ENCODE measurements at places on chromosomes 4 and X. TPM values are rescaled to one million over a fixed set of nuclear protein-coding genes. Genes with fewer than 3 reads are reported as not detected.

NPY1R gene
- not detected for total RNA-seq

KLF8 gene
- not detected for total RNA-seq

FAM241A gene
- 0.69 TPM for total RNA-seq

DNA sequence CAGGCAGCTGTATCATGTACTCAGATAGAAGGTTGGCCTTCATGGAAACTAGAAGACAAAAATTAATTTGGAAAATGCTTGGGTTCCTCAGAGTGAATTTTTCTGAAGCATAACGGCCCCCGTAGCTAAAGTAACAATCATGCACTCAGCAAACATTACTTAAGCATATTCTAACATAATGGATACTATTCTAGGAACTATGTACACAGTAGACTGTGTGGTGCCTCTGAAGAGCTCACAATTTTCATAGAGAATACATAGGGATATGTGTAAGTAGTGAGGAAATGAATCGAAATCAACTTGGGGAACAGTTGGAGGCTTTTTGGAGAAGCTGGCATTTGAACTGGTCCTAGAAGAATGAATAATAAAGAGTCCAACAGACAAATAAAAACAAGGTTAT lies 1045.0 kb downstream of the GLUD2 start:
- DNase-seq = no peak
- no peaks in the 10 kb centered on the region for H3K36me3 ChIP-seq
- no peak overlapping the region for H3K4me3 ChIP-seq
- no peaks in the 10 kb centered on the region for H3K4me1 ChIP-seq
- no peak overlapping the region for H3K27ac ChIP-seq

- no peak overlapping the region for H3K27ac ChIP-seq
- no peak overlapping the region for H3K4me3 ChIP-seq
- no peaks in the 10 kb centered on the region for H3K4me1 ChIP-seq
Measured at GRCh38 chr4:119314356-119314755, 7.6 kb downstream of the FABP2 start.

- no peaks in the 10 kb centered on the region for H3K4me1 ChIP-seq
- H3K4me3 ChIP-seq = no peak overlapping the region
- no peak for DNase-seq
- no peaks in the 10 kb centered on the region for H3K36me3 ChIP-seq
- H3K27ac ChIP-seq = no peak overlapping the region
Measured at GRCh38 chrX:111759686-111760085, 78.7 kb downstream of the ALG13 start.

GRCh38 chr4:146949559-146949958 lies 3.9 kb upstream of the TTC29 start:
- no peak for DNase-seq
- H3K27ac ChIP-seq = no peak overlapping the region
- H3K4me1 ChIP-seq = peaks cover 7% of the 10 kb centered on the region
- H3K4me3 ChIP-seq = no peak overlapping the region
- no peaks in the 10 kb centered on the region for H3K36me3 ChIP-seq
- H3K27me3 ChIP-seq = no peaks in the 10 kb centered on the region

DNA sequence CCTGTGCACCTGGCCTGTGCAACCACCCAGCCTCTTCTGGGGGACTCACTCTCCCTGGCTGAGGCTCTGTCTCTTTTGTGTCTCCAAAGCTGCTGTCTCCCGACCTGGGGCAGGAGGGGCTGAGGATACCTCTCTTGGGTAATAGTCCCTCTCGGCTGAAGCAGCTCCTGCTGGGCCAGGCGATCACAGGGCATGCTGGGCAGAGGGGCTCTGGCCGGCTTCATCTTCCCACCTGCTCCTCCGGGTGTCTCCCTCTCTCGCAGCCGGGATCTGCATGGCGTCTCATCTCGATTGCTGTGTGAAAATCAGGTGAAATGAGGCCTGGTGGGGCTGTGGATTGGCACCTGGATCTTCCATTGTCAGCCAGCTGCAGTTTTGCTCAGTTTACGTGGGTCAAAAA lies 53.2 kb downstream of the MGST2 start:
- peaks cover 7% of the 10 kb centered on the region for H3K36me3 ChIP-seq
- no peak overlapping the region for H3K4me3 ChIP-seq
- no peaks in the 10 kb centered on the region for H3K27me3 ChIP-seq
- no peak for DNase-seq
- no peak overlapping the region for H3K27ac ChIP-seq
- H3K4me1 ChIP-seq = no peaks in the 10 kb centered on the region

DNA sequence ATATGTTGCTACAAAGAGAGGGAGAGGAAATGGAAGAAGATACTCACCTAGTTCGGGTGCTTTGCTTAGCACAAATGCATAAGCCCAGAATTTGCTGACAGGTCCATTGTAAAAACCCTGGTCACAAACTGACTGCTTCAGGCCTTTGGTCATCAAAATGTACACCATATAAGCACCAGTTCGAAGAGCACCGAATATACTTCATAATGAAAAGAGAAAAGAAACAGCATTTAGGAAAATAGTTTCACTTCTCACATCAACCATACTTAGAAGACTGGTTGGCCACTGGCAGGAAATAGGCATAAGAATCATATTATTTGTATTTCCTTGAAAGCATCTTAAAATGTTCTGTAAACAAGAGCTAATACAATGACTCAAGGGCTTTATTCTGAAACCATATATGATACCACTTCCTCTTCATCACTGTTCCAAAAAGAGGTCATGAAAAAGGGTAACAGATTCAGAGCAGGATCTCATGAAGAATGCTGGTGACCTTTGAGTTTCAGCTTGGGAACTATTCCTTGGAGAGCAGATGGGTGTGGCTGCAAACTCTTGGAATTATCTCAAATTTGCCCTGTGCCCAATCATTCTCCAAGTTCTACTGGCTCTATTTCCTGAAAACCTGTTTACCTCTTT lies 138.7 kb downstream of the ELOVL6 start:
- H3K36me3 ChIP-seq = no peaks in the 10 kb centered on the region
- H3K27ac ChIP-seq = no peak overlapping the region
- DNase-seq = no peak
- H3K4me3 ChIP-seq = no peak overlapping the region
- H3K27me3 ChIP-seq = no peaks in the 10 kb centered on the region

DNA sequence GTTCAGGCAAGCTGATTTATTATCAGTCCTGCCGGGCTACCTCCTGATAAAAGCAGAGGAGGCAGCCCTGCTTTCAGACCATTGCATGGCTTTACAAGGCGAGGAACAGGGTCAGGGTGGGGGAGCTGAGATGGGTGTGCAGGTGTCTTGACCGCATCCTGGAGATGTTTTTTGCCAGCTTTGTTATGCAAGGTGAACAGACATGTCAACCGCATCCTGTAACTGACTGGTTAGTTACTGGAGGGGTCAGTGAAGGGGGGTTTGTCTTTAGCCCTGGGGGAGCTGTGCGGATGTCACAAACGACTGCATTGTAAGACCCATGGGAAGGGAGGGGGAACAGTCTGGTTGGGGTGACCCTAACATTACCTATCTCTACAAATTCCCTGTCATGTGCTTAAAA lies 10.0 kb downstream of the ADAM29 start:
- H3K4me3 ChIP-seq = no peak overlapping the region
- no peaks in the 10 kb centered on the region for H3K27me3 ChIP-seq
- H3K36me3 ChIP-seq = no peaks in the 10 kb centered on the region
- no peaks in the 10 kb centered on the region for H3K4me1 ChIP-seq

GRCh38 chrX:69221239-69222102 lies 56.2 kb upstream of the PJA1 start:
- H3K36me3 ChIP-seq = no peaks in the 10 kb centered on the region
- no peak overlapping the region for H3K27ac ChIP-seq
- no peak for DNase-seq
- no peaks in the 10 kb centered on the region for H3K27me3 ChIP-seq

DNA sequence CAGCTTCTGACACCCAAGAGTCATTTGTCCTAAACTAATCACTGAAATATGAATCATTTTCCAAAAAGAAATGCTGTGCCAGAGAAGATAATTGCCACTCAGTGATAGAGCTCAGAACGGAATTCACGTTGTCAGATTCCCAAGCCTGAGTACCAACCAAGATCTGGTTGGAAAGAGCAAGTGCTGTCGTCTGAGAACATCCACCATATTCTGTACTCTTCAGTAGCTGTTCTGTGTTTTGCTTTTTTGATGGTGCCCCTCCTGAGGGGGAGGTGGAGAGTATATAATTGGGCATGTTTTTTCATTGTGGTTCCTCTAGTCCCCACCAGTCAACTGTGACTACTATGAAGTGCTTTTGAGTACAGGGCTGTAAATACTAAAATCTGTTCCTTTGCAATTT lies 13.2 kb downstream of the RUFY3 start:
- no peaks in the 10 kb centered on the region for H3K27me3 ChIP-seq
- peaks cover 36% of the 10 kb centered on the region for H3K4me1 ChIP-seq
- H3K36me3 ChIP-seq = no peaks in the 10 kb centered on the region
- no peak overlapping the region for H3K4me3 ChIP-seq

DNA sequence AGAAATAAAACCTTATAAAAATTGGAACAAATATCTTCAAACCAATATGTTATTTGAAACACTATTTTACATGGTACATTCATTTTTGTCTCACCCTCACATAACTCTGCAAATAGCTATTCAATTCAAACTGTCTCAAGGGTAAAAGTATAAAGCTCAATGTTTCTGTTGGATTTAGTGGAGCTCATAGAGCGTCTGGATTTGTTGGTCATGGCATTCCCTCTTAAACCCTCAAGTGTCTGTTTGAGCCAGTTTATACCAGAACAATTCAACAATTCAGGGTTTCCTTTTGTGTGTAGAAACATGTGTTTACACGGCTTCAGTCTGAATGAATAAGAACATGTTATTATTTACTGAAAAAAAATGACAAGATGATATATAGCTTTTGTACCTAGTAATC lies 161.6 kb downstream of the PCDH18 start:
- no peak overlapping the region for H3K4me3 ChIP-seq
- no peaks in the 10 kb centered on the region for H3K36me3 ChIP-seq
- H3K27ac ChIP-seq = no peak overlapping the region
- H3K4me1 ChIP-seq = no peaks in the 10 kb centered on the region
- no peak for DNase-seq

- no peaks in the 10 kb centered on the region for H3K36me3 ChIP-seq
- no peak overlapping the region for H3K4me3 ChIP-seq
- no peaks in the 10 kb centered on the region for H3K27me3 ChIP-seq
- H3K27ac ChIP-seq = no peak overlapping the region
- DNase-seq = no peak
- H3K4me1 ChIP-seq = peaks cover 7% of the 10 kb centered on the region
Measured at GRCh38 chr4:83378419-83378818, 43.8 kb upstream of the HPSE start.

All from HepG2 (cell line).